ENCODE measurements at places on chromosomes 16 and 17.

- no peak for DNase-seq
These were observed 5.1 kb upstream of the NUFIP2 start for GRCh38 chr17:29299031-29299430.

DNA sequence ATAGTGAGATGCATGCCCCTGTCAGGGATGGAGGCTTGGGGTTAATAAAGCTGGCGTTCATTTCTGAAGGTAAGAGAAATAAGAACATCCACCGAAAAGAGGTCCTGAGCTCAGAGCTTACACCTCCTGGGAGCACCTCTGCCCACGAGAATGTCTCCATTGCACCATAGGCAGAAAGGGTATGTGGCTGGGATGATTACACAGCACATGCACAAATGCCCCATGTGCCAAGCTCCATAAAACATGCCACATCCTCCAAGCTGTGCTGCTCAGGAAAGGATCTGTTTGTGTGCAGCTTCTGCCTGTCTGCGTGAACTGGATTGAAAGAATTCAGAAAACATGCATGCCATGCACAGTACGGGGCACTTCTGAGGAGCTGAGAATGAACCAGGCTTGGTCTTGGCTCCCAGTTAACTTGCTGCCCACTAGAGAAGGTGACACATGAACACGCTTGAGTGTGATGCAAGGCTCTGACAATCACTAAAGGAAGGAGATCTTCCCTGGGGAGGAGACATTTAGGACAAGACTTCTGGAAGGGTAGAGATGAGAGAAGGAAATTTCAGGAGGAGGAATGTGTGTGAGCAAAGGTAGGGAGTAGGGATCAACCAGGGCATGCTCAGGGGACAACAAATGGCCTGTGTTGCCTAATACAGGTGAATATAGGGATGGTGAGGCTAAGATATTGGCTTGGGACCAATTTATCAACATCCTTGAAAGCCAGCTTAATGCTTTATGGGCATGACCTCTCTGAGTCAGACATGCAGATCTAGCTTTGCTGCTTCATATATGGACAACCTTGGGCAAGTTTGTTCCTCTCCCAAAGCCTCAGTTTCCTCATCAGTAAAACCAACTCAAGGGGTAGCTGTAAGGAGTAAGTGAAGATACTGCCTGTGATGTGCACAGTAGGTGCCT, 32.0 kb upstream of the SMPD3 start:
- DNase-seq: no peak

DNA sequence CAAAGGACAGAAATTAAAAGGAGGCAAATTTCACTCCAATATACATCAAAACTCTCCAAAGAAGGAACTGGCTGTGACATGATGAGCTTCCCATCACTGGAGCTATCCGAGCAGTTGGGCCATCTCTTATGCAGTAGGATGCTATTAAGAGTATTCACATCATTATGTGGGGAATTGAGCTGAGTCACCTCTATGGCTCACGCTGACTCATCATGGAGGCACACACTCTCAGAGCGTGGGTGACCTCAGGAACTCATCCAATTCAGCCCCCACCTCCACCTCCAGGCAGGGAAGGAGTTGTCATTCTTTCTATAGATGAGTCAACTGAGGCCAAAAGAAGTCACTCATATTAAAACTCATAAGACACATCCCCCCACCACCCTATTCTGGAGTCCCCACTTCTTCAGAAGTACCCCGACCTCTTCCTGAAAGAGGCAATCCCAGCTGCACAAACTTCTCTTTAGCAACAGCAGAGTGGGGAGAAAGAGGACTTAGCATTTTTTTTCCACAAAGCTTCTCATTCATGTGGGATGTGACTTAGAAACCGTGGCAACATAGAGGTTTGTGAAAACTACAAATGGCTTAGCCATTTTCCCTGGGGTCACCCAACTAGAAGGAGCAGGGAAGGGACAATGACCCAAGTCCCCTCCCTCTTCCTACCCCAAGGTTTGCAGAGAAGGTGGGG, 32.5 kb downstream of the ABCC12 start:
- peak; percentile 23 for DNase-seq

DNA sequence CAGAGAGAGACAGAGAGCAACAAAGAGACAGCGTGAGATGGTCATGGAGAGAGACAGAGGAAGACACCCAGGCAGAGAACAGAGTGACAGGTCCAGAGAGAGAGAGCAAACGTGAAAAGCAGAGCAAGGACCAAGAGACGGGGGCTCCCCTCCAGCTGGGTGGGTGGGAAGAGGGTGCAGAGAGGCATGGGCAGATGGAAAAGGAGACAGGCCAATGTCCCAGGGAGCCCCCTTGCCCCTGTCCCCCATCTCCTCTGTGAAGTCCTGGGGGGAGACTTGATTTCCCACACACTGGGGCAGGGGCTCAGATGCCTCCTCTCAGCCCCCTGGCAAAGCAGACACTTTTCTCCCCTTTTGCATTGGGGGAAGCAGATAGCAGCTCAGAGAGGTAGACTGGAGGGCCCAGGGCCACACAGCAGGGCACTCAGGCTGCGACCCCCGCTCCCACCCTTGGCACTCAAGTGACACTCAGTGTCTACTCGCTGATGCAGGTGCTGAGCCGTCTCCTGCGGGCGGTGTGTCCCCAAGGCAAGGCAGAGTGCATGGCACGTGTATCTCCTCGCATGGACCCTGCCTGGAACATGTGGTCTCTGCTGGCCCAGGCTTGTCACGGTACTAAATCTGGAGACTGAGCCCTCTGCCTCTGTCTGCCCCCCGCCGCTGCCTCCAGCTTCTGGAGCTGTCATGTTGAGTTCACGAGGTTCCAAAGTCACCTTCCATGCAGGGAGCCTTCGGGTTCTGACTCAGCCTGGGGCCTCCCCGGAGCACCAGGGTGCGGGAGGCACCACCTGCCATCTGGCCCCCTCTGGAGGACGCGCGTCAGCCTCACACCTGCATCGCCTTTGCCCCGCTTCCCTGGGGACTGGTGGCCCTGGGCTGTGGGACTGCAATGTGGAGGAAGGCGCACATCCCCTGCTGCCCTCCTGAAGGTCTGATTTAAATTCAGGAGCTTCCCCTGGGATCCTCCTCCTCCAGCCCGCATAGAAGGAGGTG, 215.9 kb upstream of the GSE1 start:
- peak; percentile 60 for DNase-seq

DNA sequence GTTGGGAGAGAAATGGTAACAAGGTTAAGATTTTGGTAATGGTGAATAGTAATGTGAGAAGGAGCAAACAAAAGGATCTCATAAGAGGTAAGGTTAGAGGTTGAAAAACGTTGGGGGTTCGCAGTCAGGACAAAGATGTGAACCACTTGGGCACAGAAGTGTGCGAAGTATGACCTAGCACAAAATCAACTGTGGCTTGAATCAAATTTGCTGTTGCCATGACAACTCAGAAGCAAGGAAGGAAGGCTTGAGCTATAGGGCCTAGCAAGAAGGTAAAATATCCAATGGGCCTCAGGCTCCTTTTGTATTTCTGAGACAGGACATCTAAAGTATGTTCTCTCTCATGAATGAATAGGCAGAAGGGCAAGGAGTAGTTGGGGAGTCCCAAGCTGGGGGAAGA, 24.5 kb upstream of the TEKT1 start:
- DNase-seq: no peak

DNA sequence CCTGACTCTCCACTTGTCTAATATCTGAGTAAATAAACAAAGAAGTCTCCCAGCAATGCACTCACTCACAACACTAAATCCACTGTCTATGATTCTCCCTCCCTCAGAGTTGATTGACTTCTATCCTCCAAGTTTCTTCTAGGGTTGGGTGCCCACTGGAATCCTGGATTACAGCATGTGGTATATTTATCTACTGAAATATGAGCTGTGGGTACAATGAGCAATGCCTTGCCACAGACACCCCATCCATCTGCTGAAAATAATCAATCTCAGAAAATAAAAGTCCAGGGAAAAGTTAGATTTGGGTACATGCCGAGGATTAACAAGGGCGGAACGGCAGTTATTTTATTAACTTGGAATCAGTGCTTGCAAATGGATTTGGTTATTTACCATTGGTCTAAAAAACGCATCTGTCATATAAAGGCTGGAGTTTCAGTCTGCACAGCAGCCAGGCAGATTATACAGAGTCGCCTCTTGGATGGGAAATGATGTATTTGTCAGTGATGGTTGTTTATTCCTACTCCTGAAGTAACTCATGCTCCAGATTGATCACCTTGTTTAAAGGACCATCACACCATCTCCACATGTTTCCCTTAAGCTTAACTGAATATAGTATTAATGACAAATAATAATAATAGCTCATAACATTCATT, 193.9 kb upstream of the SOX9 start:
- no peak for DNase-seq

GRCh38 chr17:40531051-40531991, 29.9 kb upstream of the TNS4 start:
- no peak for DNase-seq

- no peak for DNase-seq
These were observed 57.5 kb upstream of the MARCHF10 start for GRCh38 chr17:62865586-62865985.

GRCh38 chr16:51573191-51573590, 422.1 kb upstream of the SALL1 start:
- no peak for DNase-seq
